ENCODE measurements at places on chromosomes 13 and 19.

DNA sequence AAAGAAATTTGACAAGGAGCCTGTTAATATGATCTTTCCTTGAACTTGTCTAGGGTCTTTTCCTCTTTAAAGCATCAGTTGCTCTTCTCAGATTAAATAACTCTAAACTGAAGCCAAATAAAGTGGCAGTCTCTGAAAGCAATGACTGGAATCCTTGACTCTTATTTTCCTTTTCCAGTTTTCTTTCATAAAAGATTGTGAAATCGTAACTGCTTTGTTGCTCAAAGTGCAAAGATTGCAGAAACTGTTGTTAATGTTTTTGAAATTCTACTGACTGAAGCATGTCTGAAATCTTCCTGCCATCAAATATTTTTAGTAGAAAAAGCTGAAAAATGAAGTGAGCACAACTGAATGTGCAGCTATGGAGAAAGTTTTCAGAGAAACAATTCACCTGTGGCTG, 1.9 kb downstream of the NHLRC3 start:
- DNase-seq: no peak

GRCh38 chr13:103184413-103184812, 118.2 kb upstream of the SLC10A2 start:
- no peak for DNase-seq

- no peak for DNase-seq
Observed at GRCh38 chr13:57128909-57129308, 11.8 kb upstream of the PRR20A start.

GRCh38 chr13:92530364-92530763, 696.2 kb upstream of the GPC6 start:
- no peak for DNase-seq

DNA sequence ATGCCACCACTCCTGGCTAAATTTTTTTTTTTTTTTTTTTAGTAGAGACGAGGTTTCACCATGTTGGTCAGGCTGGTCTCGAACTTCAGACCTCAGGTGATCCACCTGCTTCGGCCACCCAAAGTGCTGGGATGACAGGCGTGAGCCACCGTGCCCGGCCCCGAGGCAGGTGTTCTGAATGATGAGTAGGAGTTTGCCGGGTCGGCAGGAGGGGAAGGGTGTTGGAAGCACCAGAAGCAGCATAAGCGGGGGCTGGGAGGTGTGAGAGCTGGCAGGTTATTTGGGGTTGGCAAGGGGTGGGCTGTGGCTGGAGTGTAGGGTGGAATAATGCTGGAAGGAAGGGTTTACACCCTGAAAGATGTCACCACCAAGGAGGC, 1.8 kb downstream of the SPPL2B start:
- no peak for DNase-seq

DNA sequence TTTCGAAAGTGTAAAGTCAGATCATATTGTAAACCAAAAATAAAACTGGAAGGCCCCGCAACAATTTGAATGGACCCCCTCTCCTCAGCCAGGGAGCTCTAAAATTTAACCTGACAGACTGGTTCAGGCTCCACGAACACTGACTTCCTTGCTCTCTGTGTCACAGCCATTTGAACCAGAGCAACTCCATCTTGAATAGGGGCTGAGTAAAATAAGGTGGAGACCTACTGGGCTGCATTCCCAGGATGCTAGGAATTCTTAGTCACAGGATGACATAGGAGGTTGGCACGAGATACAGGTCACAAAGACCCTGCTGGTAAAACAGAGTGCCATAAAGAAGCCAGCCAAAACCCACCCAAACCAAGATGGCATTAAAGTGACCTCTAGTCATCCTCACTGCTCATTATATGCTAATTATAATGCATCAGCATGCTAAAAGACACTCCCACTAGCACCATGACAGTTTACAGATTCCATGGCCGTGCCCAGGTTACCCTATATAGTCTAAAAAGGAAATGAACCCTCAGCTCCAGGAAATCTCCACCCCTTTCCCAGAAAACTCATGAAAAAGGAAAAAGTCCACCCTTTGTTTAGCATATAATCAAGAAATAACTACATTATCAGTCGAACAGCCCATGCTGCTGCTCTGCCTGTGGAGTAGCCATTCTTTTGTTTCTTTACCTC, 43.1 kb downstream of the RFXAP start:
- DNase-seq: no peak

DNA sequence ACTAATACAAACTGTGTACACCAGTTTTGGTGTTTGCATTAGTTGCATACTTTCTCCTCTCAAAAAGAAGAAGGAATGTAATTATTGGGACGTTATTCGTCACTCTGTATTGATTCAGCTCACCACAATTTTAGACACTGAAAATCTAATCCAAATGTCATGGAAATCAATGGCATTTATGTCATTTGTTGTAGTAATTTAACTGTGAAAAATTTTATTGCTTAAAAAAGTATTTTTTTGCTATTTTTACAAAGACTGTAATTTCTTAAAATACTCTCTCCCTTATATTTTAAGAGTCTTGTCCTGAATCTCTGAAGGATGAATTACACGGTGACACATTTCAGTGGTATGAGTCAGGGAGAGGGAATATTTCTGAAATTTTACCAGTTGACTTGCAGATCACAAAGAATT, 2117.6 kb downstream of the PCDH9 start:
- no peak for DNase-seq

DNA sequence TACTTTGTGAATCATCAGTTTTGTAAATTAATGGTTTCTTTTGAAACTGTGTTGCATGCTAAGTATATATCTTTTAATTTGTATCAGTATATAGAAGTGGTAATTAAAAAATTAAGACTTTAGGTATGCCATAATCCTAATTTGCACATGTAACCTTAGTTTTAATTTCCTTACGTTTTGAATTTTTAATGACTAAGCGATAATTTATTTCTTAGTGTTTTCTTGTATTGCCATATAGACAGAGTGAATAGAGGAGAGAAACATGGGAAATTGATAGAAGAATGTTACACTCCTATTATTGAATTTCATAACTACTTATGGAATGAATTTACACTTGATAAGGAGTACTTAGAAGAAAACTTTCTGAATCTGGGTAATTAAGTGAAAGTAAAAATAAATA, 29.5 kb downstream of the LPAR6 start:
- no peak for DNase-seq

GRCh38 chr13:37597477-37598025, 1.0 kb downstream of the POSTN start:
- no peak for DNase-seq

DNA sequence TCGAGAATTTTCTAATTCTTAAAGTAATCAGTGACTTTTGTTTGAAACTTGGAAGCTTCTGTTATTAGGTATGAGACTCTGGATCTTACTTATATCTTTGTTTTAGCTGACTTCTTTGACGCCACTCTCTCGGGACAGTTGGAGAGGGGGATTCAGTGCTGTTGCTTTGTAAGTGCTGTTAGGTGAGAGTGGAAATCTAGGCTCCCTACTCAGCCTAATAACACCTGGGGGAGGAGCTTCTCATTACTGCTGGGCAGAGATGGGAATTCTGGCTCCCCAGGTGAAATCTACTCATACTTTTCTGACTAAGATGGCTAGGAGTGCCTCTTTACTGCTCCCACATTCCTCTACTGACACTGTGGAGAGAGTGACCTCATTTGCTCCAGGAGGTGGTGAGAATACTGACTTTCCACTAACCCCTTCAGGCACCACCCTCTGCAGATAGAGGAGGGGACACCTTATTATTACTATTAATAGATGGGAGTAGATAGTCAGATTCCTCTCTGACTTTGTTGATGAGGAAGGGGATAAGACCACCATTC, 324.9 kb upstream of the SPRY2 start:
- no peak for DNase-seq

DNA sequence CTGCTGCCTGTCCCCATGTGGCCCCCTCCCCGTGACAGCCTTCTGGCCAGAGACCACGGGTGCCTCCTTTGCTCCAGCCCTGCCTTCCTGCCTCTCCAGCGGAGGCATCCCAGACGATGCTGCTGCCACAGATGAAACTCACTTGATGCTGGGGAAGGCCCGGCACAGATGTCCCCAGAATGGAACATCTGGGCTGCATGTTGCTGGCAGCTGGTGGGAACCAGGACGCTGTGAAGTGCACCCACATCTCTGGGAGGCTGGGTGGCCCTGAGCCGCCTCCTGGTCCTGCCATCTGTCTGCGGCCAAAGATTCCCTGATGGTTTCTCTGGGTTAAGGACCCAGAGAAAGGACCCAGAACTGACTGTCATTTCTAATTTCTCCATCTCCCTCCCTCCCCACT, 51.9 kb upstream of the PTPRS start:
- no peak for DNase-seq

DNA sequence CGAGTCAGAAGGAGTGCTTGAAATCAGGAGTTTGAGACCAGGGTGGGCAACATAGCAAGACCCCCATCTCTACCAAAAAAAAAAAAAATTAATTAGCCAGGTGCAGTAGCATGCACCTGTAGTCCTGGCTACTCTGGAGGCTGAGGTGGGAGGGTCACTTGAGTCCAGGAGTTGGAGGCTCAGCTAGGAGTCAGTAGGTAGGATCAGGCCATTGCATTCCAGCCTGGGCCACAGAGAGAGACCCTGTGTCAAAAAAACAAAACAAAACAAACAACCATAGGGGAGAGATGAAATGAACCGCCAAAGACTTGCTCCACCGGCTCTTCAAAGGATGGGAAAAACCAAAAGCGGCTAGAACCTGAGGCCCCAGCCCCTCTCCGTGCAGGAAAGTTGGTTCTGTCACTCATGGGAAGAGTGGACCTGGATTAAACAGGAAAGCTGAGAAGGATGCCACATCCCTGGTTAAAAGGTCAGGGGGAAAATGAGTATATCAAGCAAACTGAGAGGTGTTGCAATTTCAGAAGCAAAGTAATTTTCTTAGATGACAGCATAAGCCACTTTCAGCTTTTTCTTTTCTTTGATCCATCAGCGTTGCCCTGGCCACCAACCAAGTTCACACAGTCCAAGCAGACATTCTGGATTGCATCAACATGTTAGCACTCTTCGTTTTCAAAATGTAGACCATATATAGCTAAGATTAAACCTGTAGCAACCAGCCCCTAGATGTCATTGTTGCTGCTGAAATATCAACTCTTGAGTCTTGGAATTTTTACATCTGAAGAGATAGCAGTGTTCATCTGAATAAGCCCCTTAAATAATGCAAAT, 8.9 kb upstream of the ZNF507 start:
- no peak for DNase-seq

DNA sequence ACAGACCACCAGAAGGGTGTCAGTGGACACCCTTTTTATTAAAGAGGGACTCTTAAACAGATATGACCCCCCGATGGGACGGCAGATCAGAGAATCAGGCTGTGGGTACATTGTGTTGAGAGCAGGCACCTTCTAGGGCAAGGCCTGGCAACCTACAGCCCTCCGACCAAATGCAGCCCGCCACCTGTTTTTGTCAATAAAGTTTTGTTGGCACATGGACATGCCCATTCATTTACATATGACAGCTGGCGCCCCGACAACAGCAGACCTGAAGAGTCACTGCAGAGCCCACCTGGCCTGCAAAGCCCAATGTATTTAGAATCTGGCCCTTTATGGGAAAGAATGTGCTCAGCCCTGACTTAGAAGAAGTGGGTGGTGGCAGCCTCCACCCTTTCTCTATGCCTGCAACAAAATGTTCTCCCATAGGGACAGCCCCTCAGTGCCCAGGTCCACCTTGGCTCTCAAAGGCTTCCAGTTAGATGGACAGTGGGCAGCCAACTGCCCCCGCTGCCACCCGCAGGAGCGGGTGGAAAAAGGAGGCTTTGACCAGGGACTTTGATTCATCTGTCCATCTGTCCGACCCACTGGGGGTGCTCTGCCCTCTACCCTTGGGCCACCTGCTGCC, 184.9 kb downstream of the PTPRS start:
- DNase-seq: no peak

- DNase-seq: no peak
Observed at GRCh38 chr13:54415753-54416366, 1387.2 kb downstream of the OLFM4 start.

DNA sequence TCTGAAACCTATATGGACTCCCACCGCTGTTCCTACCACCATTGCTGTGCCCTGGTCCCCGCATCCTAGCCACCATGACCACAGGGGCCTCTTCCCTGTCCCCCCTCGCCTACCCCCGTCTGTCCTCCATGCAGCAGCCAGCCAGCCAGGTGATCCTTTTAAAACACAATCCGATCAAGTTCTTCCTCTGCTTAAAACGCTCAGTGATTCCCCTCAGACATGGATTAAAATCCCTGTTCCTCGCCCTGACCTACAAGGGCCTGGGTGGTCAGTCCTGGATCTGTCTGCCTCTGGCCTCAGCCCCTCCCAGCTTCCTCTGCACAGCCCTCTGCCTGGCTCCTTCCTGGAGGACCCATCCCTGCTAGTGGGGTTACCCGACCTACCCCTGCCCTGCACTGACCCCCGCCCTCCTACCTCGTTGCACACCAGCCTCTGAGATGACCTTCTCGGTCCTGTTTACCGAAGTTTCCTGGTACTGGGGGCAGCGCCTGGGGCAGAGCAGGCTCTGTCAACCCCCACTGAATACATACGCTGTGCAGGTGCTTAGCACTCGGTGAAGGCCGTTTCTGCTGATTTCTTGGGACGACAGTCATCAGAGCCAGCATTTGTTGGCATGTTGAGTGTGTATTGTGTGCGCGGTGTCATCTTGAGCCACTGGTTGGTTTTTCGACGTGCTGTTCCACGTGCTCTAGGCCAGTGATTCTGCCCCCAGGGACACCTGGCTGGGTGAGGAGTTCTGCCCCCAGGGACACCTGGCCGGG, 14.7 kb upstream of the LENG8 start:
- DNase-seq: no peak

GRCh38 chr19:42323852-42324654, 1.4 kb upstream of the MEGF8 start:
- no peak for DNase-seq

DNA sequence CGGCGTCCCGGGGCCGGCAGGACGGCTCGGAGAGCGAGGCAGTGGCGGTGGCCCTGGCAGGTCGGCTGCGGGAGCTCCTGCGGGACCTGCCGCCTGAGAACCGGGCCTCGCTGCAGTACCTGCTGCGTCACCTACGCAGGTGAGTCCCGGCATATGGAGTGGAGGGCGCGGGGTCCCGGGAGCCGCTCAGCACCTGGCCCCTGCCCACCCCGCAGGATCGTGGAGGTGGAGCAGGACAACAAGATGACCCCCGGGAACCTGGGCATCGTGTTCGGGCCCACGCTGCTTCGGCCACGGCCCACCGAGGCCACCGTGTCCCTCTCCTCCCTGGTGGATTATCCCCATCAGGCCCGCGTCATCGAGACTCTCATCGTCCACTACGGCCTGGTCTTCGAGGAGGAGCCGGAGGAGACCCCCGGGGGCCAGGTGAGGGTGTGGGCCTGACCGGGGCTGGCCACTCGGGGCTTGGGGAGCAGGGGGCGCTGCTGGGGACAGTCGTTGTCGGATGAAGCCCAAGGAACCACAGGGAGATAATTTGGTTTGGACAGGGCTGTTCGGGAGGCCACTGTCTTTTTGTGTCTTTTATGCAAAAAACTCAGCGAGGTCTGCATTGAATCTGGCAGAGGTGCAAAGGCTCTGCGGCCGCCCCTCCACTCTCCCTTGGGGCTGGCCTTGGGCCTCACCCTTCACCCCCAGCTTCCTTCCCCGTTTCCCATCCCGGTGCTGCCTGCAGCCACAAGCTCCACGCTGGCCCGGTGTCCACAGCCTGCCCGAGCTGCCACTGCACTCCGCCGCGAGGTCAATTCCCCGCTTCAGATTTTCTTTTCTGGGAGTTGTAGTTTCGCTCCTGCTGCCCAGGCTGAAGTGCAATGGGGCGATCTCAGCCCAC, 12.0 kb downstream of the POLR2E start:
- no peak for DNase-seq

GRCh38 chr19:30476997-30477396, 104.8 kb downstream of the ZNF536 start:
- no peak for DNase-seq

Data from midbrain (tissue), 1 donor.